ENCODE measurements at places on chromosomes 13 and 19.

- DNase-seq, result no peak
Observed at GRCh38 chr13:19183676-19184075, 2.1 kb upstream of the TUBA3C start.

- DNase-seq, result no peak
Observed at GRCh38 chr13:25775275-25775674, 276.5 kb downstream of the SHISA2 start.

- no peak for DNase-seq
Observed at GRCh38 chr19:1472231-1473084, 6.6 kb downstream of the C19orf25 start.

GRCh38 chr19:8478598-8478997, 23.8 kb downstream of the PRAM1 start:
- DNase-seq, result no peak

- no peak for DNase-seq
Observed at GRCh38 chr13:109998684-109999533, 212.5 kb upstream of the IRS2 start.

DNA sequence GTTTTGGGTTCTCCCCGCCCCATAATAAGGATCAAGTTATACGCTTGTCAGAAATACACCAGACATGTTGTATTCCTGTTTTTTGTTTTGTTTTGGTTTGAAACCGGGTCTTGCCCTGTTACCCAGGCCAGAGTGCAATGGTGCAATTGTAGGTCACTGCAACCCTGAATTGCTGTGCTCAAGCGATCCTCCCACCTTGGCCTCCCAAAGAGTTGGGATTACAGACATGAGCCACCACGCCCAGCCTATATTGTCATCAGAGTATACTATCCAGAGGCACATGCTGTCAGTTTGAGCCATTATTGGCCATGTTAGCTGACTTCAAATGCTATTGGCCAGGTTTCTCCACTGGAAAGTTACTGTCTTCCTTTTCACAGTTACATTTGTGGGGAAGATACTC, 9.8 kb downstream of the SAFB start:
- no peak for DNase-seq

DNA sequence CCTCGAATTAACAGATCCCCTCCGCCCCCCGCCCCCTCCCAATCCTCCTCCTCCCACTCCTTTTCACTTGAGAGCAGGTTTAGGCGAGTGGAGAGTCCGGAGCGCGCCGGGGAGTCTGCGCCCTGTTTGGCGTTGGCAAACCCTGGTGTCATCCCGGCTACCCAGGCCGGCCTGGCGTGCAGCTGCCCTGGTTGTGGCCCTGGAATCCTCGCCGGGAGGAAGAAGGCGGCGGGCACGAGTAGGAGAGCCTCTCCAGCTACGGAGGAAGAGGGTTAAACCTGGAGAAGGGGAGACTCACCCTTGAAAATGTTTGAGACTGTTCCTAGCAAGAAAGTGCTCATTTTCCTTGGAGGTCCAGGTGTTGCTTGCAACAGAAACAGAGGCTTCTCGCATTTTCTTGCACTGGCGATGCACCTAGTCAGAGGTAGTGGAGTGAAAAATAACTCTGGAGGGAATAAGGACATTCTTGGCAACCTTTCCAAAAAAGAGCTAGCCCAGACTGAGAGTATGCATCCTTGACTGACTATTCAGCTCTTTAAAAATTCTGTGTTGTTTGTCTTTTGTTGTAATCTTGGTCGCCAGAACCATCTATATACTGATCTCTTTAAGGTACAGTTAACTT, 1.3 kb upstream of the SOX21 start:
- DNase-seq, result no peak

DNA sequence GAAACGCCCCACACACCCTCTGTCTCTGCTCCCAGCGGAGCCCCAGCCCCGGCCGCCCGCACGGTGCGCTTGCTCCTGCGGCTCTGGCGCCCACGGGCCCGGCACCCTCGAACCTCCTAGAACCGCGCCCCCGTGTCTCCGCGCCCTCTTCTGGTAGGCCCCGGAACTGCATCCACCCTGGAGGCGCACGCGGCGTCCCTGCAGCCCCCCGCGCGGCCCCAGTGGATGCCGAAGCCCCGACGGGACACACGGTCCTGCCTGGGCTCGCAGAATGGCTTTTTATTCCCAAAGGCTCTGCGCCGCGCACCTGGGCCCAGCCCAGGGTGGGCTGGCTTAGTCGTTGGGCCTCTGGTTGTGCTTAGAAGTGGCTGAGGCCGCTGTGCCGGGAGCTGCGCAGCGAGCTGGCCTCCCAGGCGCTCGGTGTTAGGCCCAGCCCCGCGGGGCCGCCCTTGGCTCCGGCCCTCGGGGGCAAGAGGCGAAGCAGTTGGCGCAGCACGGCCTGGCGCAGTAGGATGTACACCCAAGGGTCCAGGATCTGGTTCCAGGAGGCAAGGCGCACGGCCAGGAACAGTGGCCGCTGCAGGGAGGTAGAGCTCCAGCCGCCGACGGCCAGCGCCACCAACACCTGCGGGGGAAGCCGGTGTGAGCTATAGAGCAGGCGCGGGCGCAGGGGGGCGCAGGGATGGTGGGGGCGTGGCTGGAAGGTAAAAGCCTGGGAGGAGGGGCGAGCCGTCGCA, 2.8 kb downstream of the PTGER1 start:
- DNase-seq, result peak; percentile 85

- DNase-seq, result peak; percentile 34
Observed at GRCh38 chr13:114067381-114067885, 65.0 kb downstream of the RASA3 start.

DNA sequence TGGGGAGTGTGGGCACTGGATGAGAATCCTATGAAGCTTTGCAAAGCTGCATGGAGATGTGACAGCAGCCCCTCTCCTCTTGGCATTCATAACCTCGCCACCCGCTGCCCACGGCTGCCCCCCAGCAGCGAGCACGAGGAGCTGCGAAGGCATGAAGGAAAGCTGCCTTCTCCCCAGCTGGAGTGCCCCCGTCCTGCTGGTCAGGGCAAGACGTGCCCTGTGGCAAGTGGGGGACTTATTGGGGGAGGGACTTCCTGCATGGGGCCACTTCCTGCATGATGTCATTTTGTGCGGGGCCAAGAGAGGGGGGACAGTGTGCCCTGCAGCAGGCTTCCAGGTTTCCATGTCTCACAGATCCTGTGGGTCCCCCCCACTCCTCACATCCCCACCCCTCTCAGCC, 85.9 kb downstream of the TSHZ3 start:
- DNase-seq, result no peak

DNA sequence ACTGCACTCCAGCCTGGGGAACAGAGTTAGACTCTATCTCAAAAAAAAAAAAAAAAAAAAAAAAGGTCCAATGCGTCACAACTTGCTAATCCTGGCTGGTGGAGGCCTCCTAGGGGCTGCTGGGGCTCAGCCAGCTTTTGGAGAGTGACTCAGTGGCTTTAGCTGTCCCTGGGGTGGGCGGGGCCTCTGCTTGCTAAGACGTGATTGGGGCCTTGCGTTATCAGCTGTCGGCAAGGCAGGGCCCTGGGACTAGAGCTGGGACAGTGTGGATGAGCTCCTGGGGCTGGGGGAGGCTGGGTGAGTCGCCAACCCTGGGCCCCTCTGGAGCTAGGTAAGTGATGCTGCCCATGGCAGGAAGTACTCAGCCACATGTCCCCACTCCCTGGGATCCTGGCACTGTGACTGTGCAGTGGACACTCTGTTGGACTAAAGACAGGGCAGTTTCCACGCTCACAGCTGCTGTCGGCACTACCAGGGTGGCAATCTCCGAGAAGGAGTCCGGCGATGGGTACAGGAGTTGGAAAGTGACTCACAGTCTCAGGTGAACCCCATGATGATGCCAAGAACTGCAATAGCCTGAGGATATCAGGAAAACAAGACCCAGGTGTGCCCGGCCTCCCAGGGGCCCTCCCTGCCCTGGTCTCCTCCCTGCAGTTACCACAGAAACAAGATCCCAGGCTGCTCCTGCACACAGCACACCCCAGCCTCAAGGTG, 32.2 kb downstream of the F2RL3 start:
- DNase-seq, result no peak

DNA sequence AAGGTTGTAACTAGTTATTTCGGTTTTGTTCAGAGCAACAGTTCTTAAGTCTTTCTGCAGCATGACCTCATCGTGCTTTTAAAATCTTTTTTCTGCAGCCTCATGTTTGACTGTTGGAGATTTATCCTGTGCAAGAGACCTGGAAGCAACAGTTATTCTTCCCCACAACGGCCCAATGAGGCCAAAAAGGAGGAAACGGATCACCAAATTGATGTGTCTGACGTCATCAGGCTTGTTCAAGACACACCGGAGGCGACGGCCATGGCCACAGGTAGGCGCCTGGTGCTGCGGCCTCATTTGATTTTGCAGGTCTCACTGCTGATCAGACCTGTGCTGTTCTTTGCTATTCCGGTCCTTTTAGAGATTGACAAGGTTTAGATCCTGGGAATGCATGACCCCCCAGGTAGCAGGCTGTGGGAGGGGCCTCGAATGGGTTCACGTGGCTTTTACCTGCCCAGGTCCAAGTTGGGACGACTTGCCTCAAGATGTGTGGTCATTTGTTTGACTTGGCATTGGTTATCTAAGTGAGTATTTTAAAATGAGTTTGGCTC, 66.8 kb upstream of the MCF2L start:
- no peak for DNase-seq

DNA sequence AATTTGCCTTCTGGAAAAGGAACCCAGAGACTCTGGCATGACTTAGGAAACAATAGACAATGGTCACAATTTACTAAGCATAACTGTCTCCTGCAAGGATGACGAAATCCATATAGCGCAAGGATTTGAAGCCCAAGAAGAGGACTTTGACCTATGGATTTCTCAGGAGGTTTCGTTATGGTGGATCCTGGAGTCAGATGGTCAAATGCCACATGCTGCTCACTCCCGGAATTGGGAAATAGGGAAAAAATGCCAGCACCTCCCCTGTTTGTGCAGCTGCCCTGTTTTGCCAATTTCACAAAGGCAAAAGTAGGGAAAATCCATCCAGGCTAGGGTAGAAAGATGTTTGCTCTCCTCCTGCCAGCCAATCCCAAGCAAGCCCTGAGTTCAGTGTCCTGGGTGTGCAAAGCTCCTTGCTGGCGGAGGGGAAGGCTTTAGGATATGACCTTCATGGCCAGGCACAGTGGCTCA, 23.4 kb downstream of the RDH8 start:
- DNase-seq, result no peak

DNA sequence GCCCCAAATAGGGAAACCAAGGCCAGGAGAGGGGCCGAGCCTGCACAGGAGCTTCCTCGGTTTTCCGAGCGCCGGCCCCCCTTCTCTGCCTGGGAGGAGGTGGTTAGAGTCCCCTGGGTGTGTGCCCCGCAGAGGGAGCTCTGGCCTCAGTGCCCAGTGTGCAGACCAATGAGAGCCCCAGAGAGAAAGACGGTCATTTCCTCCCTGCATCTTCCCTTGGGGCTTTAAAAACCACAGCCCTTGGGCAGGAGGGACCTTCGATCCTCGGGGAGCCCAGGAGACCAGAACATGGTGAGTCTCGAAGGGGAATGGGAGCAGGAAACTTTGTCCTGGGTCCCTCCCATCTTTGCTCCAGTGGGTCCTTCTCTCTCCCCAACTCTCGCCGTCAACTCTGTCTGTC, at the start of gene C5AR1:
TSS of gene C5AR1 (plus strand) at position 254 of the 400 bp plus-strand sequence. CDS start at position 289, 35 bp downstream.
- DNase-seq, result no peak

GRCh38 chr19:343941-344624, 513 bp downstream of the MIER2 start:
- no peak for DNase-seq

GRCh38 chr13:94711561-94712286, 621 bp downstream of the SOX21 start:
- no peak for DNase-seq

DNA sequence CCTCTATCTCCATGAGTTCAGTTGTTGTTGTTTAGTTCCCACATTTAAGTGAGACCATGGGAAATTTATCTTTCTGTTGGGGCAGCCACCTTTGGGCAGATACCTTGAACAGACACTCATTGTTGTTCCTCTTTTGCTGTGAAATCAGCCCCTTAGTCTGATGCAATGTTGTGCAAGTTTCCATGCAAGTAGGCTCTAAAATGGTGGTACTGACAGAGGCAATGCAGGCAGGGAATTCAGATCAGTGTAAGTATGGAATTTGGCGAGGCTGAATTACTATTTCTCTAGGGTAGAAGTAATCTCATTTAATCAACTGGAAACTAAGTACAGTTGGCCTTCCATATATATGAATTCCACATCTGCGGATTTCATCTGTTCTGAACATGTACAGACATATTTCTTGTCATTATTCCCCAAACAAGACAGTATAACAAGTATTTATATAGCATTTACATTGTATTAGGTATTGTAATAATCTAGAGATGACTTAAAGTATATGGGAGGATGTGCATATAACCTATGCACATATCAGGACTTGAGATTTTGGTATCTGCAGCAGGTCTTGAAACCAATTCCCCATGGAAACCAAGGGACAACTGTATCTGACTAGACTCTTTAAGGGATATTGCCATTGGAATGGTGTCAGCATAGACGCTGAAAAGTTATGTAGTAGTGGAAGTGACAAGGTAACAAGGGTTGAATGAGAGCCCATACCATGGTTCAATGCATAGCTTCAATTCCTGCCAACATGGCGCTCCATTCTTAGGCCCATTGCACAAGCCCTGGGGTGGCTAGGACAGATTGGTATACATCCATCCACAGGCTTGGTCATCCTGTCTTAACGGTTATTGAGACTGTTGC, 281.5 kb upstream of the HTR2A start:
- DNase-seq, result no peak

GRCh38 chr13:38981096-38981495, 9.5 kb downstream of the STOML3 start:
- no peak for DNase-seq

DNA sequence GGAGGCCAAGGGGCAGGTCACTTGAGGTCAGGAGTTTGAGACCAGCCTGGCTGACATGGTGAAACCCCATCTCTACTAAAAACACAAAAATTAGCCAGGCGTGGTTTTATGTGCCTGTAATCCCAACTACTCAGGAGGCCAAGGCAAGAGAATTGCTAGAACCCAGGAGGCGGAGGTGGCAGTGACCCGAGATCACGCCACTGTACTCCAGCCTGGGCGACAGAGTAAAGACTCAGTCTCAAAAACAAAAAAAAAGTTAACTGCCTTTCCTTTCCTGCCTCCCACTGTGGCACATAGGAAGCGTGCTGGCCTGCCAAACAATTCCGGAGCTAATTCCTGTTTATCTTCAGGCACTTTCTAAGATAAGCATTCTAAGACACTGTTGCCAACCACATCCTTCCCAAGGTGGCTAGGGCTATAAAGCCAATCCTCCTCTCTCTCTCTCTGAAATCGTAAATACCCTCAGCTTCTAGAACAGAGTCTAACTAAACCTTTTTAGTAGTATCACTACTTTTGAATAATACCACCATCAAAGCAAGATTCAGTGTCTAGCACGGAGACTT, 21.6 kb downstream of the SLC25A30 start:
- peak; percentile 14 for DNase-seq

- DNase-seq, result no peak
Observed at GRCh38 chr13:63288576-63288975, 1872.9 kb upstream of the PCDH20 start.

DNA sequence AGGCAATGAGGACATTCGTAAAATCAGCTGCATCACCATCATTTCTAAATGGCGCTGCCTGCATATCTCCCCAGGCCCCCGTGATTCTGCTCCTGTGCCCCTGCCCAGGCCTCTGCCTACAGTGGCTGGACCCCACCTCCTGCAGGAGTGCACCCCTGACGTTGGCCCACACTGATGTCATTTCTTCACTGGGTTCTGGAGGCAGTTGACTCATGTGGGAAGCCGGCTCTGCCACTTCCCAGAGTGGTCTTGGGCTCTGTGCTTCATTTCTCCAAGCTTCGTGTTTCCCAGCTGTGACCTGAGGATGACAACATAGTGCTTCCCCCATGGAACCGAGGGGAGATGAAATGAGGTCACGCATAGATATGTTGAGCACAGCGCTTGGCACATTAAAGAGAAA, 19.9 kb downstream of the CCNE1 start:
- DNase-seq, result no peak

- no peak for DNase-seq
Observed at GRCh38 chr19:30069535-30070197, 127.6 kb downstream of the URI1 start.

Data from CD4-positive, alpha-beta T cell treated with Interleukin-10 for 1 hour (primary cell).